Tibial nerve (tissue), 4 donors: ENCODE measurements at places on chromosomes 11 and 22. TPM values are rescaled to one million over a fixed set of nuclear protein-coding genes. Genes with fewer than 3 reads are reported as not detected.

- DNase-seq, result no peak
Measured at GRCh38 chr11:34616830-34617504, 3.9 kb upstream of the EHF start.

DNA sequence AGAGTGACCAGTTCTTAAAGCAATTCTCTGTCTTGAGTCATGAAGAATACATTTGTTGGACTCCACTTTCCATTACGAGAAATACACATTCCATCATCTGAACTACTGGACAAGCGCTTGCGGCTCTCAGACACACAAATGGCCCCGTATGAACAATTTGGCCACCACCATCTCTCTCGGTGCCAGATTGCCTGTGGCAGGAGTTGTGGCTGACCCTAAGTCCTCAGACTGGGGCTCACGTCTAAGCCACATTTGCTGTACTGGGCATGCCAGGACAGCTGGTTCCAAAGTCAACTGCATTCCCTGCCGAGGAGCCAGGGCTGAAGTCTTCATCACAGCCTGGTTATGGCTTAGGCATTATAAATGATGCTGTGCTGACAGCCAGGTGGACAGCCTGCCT is 227.5 kb downstream of the MIAT start:
- no peak for DNase-seq

DNA sequence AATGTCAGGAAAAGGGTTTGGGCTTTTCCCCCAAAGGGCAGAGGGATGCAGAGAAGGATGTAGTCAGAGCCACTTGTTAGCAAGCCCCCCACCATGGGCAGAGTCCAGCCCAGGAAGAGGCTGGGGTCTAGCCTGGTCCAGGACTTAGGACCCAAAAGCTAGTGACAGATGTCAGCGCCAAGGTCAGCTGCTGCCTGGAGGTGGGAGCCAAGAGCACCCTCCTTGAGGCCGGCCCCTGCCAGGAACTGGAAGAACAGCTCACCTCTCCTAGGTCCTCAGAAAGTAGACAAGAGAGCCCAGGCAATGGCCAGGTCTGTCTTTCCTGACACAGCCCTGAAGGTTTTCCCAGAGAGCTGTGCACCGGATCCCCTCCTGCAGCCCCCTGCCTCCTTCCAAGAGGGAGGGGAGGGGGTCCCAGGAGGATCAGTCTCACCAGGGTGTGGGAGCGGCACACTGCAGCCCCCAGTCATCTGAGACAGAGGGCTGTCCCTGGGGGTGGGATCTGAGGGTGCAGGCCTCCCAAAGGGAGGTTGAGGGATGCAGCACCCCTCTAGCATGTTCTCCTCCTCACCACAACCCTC is 14.6 kb upstream of the ARHGEF17 start:
- DNase-seq, result no peak

GRCh38 chr11:100774859-100775258 is 87.8 kb downstream of the ARHGAP42 start:
- no peak for DNase-seq

- DNase-seq, result no peak
Measured at GRCh38 chr22:29580200-29580810, 608 bp downstream of the NIPSNAP1 start.

- DNase-seq, result no peak
Measured at GRCh38 chr11:35271031-35271430, 132.1 kb downstream of the CD44 start.

- no peak for DNase-seq
Measured at GRCh38 chr11:45724153-45724552, 58.7 kb upstream of the CHST1 start.

- no peak for DNase-seq
Measured at GRCh38 chr11:45431046-45432018, 145.2 kb upstream of the SYT13 start.

DNA sequence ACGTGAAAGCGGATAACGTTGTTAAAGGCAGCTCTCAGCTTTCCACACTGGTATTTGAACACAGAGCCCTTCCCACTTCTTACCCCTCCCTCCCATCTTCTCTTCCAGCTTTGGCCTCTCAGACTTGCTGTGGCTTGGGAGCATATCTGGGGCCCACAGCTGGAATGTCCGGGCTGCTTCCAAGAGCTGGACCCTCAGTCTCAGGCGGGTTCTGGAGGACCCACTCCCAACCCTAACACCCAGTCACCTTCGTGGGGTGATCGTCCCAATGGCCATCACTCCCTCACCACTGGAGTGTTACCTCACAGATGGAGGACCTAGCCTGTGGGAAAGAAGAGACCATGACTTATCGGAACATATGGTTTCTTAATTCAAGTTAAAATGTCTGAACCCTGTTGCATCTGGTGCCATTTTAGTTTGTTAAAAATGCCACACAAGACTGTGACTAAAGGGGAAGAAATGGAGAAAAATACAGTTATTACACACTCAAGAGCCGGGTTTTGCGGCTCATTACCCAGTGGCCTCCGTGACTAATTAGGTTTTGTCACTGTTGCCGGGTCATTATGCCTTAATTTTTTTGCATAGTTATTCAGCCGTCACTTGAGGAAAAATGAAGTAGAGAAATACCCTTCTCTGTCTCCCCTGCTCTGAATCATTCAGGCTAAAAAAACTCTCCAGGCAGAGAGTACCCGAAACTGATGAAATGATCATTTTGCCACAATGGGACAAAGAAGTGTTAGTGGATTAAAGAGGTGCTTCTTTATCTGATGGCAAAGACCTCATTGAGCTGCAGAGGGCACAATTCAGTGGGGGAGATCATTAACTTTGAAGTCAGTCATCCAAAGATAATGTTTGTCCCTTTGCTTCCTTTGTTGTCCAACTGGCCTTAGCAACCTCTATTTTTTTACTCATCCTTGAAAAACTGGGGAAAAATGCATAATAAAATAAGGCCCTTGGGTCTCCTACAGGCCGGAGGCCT is 87.2 kb upstream of the HTATIP2 start:
- DNase-seq, result no peak

DNA sequence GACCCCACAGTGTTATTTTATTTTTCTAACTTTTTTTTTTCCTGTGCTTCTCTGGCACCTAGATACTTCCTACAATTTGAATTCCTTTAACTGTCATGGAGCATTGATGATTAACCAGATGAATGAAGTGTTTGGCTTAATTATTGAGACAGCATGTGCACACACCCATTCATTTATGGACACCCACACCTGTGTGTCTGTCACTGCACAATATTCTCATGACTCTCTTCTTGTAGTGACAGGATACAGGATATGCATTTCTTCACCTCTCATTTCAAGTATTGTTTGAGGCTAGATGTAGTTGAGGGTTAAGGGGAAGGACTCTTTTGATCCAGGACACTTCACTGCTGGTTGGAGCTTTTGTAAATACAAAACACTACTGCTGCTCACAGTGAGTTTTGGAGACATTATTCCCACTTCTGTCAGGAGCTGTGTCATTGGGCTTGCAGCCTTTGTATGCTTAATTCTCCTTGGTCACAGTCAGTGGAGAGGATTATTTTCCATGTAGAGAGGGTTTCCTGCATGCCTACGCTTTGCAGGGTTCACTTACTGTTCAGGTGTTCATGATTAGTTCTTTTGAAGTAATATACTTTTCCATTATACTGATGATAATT is 33.5 kb downstream of the SPECC1L start:
- DNase-seq, result no peak

DNA sequence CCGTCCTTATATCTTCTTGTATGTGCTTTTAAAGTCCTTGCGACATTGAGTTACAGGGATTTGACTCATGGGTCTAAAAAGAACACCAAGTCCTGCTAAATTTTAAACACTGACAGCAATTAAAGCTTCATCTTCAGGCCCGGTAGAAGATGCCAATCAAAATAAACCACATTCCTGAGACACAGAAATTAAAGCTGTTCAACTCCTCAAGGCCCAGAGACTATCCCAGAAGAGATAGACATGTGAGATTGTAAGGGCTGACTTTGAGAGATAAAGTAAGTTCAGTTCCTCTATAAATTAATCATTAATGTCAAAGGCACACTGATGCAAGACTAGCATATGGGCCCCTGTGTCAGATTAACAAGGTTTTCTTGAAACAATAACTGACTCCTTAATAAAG is 49.8 kb downstream of the OSBPL5 start:
- DNase-seq, result no peak

DNA sequence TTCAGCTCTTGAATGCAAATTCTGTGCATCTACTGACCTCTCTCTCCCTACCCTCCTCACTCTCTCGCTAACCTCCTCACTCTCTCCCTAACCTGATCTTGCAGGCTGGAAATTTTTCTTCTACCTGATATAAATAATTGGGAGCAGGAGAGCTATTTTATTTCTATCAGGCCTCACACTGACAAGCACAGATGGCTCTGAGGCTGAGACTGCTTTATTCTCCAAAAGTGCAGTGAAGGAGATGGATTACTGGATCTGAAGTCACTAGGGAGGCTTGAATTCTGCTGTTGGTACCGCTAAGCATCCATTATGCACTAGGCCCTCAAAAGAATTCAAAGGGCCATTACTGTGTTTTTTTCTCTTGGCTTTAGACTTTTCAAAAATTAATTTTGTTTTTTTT is 19.4 kb upstream of the LDHA start:
- no peak for DNase-seq

GRCh38 chr11:92739491-92739890 is 230.0 kb upstream of the MTNR1B start:
- DNase-seq, result no peak

GRCh38 chr11:134659882-134660281 is 247.8 kb upstream of the B3GAT1 start:
- DNase-seq, result no peak

GRCh38 chr22:23147617-23148387 is 2.5 kb downstream of the RAB36 start:
- no peak for DNase-seq

GRCh38 chr22:49936973-49937757 is 18.7 kb downstream of the CRELD2 start:
- DNase-seq, result no peak

DNA sequence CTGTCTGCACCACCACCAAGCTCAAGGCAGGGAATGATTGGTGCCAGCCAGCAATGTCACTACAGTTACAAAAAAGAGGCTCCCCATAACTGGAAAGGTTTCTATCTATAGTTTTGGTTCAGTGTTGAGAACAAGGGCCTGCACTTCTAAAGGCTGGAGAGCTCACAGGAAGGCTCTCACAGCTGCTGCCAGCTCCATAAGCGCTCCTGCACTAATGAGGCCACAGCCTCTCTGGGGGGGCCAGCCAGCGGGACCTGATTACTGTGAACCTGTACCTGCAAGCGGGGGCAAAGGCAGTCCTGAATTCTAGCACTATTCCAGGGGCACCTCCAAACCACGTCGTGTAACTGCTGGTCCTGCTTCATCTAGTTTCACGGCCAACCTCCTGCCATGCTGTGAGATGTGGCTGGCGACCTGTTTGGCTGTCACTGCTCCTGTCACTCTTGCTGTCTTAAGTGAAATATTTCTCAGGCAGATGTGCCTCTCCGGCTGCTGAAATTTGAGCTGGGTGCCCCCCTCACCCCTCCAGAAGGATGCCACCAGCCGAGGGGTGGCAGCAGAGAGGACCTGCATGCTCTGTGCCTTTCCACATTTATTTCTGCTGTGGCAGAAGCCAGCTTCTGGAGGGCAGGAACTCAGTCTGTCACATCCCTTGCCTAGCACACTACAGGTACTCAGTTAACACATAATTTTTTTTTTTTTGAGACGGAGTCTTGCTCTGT is 53.3 kb upstream of the ARFGAP3 start:
- DNase-seq, result no peak

DNA sequence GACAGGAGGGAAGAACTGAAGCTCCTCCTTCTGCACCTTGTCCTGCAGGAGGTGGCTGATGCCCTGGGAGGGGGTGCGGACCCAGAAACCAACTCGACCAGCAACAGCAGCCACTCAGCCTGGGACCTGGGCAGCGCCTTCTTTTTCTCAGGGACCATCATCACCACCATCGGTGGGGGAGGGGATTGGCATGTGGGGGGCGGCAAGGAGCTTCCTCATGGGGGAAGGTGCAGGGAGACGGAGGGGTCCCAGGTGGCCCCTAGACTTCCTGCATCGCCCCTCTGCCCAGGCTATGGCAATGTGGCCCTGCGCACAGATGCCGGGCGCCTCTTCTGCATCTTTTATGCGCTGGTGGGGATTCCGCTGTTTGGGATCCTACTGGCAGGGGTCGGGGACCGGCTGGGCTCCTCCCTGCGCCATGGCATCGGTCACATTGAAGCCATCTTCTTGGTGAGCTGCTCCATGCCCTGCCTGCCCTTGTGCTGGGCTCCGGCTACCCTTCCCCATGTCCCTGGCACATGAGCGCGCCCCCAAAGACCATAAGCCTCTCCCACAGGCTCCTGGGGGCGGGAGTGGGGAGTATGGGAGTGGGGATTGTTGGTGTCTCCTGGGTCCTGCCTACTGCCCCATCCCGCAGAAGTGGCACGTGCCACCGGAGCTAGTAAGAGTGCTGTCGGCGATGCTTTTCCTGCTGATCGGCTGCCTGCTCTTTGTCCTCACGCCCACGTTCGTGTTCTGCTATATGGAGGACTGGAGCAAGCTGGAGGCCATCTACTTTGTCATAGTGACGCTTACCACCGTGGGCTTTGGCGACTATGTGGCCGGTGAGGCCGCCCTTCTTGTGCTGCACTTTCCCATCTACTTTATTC is 3.1 kb upstream of the CATSPERZ start:
- DNase-seq, result no peak

DNA sequence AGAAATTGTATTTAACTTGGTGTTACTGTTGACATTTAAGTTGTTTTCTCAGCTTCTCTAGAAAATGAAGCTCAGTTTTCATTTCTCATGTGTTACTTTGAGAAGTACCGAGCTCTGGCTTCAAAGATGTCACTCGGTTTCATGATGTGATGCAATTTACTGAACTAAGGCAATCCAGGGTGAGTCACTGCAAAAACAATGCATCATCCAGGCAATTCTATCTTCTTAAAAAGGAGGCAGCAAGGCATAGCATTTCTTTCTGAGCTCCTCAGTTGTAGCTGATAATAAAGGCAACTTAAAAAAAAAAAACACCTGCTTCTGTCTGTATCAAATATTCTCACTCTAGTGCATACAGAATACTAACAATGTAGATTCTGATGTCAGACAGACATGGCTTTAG is 91.1 kb upstream of the KCNA4 start:
- no peak for DNase-seq

GRCh38 chr22:31891366-31892079 is 52.8 kb upstream of the YWHAH start:
- no peak for DNase-seq

DDX25 gene
- total RNA-seq, result not detected

CENATAC gene
- 158 TPM for total RNA-seq

PVALB gene
- not detected for total RNA-seq

KCNQ1OT1 gene
- total RNA-seq, result 8.0 TPM

OR51B2 gene
- 0.63 TPM for total RNA-seq

TYR gene
- total RNA-seq, result not detected

CHEK2 gene
- total RNA-seq, result 7.4 TPM

OR52R1 gene
- total RNA-seq, result not detected
